ENCODE measurements at places on chromosomes 5 and 9.

DNA sequence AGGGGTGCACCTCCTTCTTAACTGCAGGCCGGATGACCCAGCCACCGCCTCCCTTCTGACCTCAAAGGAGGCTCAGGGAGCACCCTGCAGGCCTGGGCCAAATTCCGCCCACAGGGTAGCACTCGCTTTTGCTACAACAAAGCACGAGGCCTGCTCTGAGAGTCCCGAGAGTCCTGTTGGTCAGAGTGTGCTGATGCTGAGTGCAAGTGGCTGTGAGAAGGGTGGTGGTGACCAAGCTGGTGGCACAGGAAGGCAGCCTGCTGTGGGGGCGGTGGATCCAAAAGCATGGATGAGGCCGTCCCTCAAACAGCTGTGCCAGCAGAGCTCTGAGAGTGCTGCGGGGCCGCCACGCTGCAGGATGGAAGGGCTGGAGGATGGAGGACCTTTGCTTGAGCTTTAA, 101.8 kb downstream of the AK8 start:
- no peak for DNase-seq

DNA sequence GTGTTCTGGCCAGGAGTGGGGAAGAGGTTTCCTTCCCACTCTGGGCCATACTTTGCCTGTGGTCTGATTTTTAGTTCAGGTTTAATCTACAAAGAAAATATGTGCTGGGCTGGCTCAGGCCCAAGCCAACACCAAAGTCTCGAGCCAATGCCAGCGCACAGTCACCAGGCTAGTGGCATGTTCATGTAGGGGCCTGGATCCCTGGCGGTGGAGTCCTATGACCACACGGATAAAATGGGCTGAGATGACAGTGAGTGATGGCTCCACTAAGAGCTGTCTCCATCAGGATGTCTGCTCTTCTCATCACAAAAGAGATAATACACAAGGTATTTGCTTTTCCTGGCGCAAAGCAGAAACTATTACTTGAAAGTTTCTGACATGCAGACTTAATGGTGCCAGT, 92.9 kb upstream of the PTPN3 start:
- DNase-seq: no peak

- DNase-seq: no peak
Observed at GRCh38 chr9:130945173-130945572, 6.1 kb upstream of the FIBCD1 start.

DNA sequence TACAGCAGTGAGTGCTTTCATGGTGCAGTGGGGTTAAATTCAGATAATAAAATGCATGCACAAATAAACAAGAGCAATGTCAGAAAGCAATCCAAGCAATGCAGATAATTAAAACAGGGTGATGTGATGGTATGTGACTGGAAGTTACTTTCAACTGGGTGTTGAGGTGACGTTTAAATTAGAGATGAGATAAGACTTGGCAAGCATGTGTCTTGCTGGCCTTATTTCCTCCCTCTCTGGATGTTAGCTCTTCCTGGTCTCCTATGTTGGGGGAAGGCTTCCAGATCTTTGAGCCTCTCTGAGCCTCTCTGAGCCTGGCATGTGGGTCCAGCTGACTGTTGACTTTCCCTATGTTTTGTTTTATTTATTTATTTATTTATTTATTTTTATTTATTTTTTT, 54.4 kb downstream of the DOCK2 start:
- no peak for DNase-seq

DNA sequence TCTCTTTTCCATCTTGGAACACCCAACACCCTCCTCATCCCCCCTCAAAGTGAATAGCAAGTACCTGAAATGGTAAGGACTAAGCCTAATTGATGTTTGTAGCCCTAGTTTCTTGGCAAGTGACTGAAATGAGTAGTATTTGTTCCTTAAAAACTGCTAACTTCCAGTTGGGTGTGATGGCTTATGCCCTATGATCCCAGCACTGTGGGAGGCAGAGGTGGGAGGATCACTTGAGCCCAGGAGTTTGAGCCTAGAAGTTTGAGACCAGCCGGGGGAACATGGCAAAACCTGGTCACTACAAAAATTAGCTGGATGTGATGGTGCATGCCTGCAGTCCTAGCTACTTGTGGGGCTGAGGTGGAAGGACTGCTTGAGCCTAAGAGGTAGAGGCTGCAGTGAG, 44.1 kb downstream of the ZFR start:
- DNase-seq: no peak

- no peak for DNase-seq
Observed at GRCh38 chr9:136089697-136090045, 5.4 kb downstream of the NACC2 start.

DNA sequence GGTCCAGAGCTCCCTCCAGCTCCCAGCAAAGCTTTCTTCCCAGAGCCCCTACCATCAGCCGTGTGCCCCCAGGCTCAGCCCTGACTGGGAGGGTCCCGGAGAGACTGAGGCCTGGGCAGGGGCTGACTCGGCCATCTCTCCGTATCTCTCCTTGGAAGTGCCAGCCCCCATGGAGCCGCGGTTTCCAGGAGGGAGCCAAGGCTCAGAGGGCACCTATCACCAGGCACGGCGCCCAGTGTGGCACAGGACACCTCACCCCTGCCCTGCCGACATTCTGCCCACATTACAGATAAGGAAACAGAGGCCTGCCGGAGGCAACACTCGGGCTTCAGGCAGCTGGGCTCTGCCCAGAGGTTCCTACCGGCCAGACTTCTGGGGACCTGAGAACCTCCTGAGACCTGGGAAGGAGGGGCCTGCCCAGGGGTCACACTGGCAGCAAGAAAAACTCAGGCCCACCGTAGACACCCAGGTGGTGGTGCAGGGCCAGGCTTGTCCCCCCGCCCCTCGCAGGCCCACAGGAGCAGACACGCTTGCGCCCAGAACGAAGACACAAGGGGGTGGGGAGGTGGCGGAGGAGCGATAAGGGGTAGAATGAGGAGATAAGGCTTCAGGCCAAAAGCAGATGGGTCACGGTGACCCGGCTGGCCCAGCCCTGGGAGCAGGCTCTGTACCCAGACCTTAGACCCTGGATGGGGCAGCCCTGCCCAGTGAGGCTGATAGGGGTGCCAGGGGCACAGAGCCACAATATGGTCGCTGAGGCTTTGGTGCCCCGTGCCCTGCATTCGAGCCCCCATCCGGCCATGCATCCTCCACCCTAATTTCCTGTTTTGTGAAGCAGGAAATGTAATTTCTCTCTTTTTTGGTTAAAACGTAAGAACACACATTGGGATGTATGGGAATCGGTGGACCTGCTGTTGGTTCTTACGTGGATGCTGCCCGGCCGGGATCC, 11.8 kb downstream of the NR5A1 start:
- DNase-seq: no peak

- no peak for DNase-seq
Observed at GRCh38 chr5:149157330-149157729, 16.0 kb downstream of the ABLIM3 start.

GRCh38 chr5:58871648-58872242, 288.9 kb downstream of the RAB3C start:
- no peak for DNase-seq

- no peak for DNase-seq
Observed at GRCh38 chr5:127210042-127210441, 80.6 kb upstream of the MEGF10 start.

DNA sequence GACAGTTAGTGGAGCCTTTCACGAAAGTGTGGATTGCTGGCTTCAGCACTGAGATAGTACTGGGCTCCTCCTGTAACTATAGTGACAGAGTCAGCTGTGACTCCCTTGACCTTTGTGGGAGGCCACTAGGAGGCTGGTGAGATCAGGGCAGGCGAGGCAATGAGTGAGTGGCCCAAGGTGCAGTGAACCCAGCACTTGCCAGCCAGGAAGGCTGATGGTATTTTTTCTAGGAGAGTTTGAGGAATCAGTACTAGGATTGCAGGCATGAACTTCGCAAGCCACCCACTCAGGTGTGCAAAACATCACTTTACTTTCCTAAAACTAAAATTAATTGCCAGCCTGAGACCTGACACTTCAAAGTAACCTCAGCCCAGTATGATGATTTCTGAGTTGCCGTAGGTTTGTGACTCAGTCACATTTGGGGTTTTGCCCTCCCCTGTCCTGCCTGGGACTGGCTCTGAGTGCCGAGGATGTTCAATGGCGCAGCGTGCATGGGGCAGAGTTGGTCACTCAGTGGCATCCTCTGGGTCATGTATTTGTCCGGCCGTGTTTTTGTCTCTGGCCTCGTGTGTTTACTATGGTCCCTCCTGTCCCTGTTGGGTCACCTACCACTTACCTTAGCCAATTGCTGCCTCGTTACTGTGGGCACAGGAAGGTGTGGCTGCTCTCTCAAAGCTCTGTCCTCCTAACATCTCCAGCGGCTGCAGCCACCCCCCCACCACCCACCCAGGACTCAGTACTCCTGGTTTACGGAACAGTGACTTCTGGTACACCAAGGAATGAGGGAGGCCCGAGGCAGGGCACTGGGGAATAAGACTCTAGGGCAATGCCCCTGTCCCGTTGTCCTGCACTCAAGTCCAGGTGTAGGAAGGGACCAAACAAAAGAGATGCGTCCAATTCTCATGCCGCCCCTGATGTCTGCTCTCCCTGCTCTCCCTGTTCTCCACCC, 67.2 kb downstream of the IL31RA start:
- DNase-seq: no peak

DNA sequence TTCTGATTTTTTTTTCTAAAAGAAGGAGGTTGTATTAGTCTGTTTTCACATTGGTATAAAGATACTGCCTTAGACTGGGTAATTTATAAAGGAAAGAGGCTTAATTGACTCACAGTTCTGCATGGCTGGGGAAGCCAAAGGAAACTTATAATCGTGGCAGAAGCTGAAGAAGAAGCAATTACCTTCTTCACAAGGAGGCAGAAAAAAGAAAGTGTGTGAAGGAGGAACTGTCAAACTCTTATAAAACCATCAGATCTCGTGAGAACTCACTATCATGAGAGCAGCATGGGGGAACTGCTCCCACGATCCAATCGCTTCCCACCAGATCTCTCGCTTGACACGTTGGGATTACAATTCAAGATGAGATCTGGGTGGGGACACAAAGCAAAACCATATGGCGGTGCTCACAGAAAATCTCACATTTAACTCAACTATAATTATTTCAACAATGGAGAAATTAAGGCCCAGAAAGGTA, 27.1 kb downstream of the DPYSL3 start:
- DNase-seq: no peak

- no peak for DNase-seq
Observed at GRCh38 chr5:10573487-10574145, 9.7 kb downstream of the ANKRD33B start.

GRCh38 chr9:136156209-136157120, 37.8 kb upstream of the TMEM250 start:
- no peak for DNase-seq

GRCh38 chr9:34664281-34665066, 2.0 kb upstream of the CCL27 start:
- no peak for DNase-seq
